ENCODE measurements at places on chromosomes 5 and 9. TPM values are rescaled to one million over a fixed set of nuclear protein-coding genes. Genes with fewer than 3 reads are reported as not detected.

The SPINK9 gene
- total RNA-seq = not detected

The JAKMIP2 gene
- 13.4 TPM for total RNA-seq

The COL27A1 gene
- 1.5 TPM for total RNA-seq

The PCDHB5 gene
- total RNA-seq = 2.4 TPM

The BRD3OS gene
- 15.0 TPM for total RNA-seq
